Aorta (tissue), 5 donors: ENCODE measurements at places on chromosomes 5 and 9. TPM values are rescaled to one million over a fixed set of nuclear protein-coding genes. Genes with fewer than 3 reads are reported as not detected.

GRCh38 chr9:94156348-94157049 is 72.2 kb downstream of the PTPDC1 start:
- peak overlapping the region; percentile 34 for H3K27ac ChIP-seq
- H3K4me3 ChIP-seq = no peak overlapping the region
- no peak for DNase-seq
- H3K27me3 ChIP-seq = no peaks in the 10 kb centered on the region

GRCh38 chr9:92522983-92523970 is 12.5 kb downstream of the ECM2 start:
- no peak overlapping the region for H3K4me3 ChIP-seq
- no peak overlapping the region for H3K27ac ChIP-seq
- H3K27me3 ChIP-seq = no peaks in the 10 kb centered on the region
- peaks cover 3% of the 10 kb centered on the region for H3K36me3 ChIP-seq
- H3K4me1 ChIP-seq = peaks cover 2% of the 10 kb centered on the region

DNA sequence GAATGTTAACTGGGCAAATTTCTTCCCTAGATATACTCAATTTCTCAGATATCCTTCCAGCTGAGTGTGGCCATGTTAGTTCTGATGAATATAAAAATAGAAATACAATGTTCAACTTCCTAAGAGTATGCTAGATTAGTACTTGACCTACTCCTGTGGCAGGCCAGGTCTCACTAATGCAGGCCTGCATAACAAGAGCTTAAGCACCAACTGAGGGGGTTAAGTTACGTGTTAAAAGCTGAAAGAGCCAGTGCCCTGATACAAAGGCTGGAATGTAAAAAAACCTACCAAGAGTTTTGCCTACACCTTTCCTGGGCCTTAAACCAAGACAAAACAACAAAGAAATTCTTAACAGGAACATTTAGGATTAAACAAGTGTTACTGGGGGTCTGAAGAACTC is 102.8 kb downstream of the MRPS30 start:
- H3K4me1 ChIP-seq = no peaks in the 10 kb centered on the region
- H3K27ac ChIP-seq = no peak overlapping the region
- no peak for DNase-seq
- H3K27me3 ChIP-seq = no peaks in the 10 kb centered on the region
- no peaks in the 10 kb centered on the region for H3K36me3 ChIP-seq
- no peak overlapping the region for H3K4me3 ChIP-seq

GRCh38 chr9:124855944-124856765 is 2.9 kb downstream of the WDR38 start:
- H3K4me3 ChIP-seq = no peak overlapping the region
- H3K27me3 ChIP-seq = no peaks in the 10 kb centered on the region
- H3K4me1 ChIP-seq = no peaks in the 10 kb centered on the region
- DNase-seq = no peak

- H3K4me1 ChIP-seq = no peaks in the 10 kb centered on the region
- H3K27ac ChIP-seq = no peak overlapping the region
- DNase-seq = no peak
Observed at GRCh38 chr5:118902656-118903438, 85.5 kb downstream of the DTWD2 start.

- no peaks in the 10 kb centered on the region for H3K27me3 ChIP-seq
- H3K4me3 ChIP-seq = no peak overlapping the region
- no peak overlapping the region for H3K27ac ChIP-seq
- H3K36me3 ChIP-seq = no peaks in the 10 kb centered on the region
- H3K4me1 ChIP-seq = peaks cover 7% of the 10 kb centered on the region
- no peak for DNase-seq
Observed at GRCh38 chr5:148687427-148687826, 33.1 kb upstream of the HTR4 start.

DNA sequence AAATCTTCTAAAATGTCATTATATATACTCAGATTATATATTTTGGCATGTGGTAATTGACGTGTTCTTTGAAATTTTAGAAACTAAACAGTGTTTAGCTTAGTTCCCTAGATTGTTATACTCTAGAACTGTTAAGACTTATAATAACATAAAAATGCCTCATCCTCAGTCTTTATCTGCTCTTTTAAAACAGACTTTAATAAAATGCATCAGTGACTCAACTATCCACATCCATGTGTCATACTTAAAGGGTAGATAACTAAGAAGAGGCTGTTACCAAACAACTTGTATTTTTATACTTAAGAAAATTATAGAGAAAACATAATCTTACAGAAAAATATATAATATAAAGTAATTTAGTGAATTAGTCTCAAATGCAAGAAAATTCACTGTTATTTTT is 15.2 kb downstream of the NFIL3 start:
- H3K27me3 ChIP-seq = no peaks in the 10 kb centered on the region
- DNase-seq = no peak
- H3K4me1 ChIP-seq = no peaks in the 10 kb centered on the region
- H3K4me3 ChIP-seq = no peak overlapping the region
- no peak overlapping the region for H3K27ac ChIP-seq

DNA sequence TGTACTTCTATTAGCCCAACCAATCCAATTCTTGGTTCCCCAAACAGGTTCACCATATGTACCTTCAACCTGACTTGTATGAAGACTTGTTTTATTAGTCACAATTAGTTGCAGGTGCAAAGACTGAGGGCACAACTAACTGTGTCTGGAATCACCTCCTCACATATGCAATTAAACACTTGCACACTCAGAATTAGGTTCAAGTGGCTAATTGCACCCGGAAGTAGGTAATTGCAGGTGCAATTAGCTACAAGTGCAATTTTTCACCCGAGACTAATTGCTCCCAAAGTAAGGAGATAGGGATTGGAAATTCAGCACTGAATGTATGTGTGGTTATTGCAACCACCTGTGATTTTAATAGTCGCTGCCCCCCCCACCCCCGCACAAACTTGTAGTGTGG is 338.9 kb downstream of the ZSWIM6 start:
- no peak overlapping the region for H3K27ac ChIP-seq
- DNase-seq = no peak
- H3K27me3 ChIP-seq = no peaks in the 10 kb centered on the region
- H3K4me1 ChIP-seq = no peaks in the 10 kb centered on the region
- no peaks in the 10 kb centered on the region for H3K36me3 ChIP-seq
- no peak overlapping the region for H3K4me3 ChIP-seq

GRCh38 chr9:17810728-17811571 is 232.1 kb downstream of the SH3GL2 start:
- H3K4me3 ChIP-seq = no peak overlapping the region
- no peak for DNase-seq
- no peaks in the 10 kb centered on the region for H3K4me1 ChIP-seq
- no peaks in the 10 kb centered on the region for H3K36me3 ChIP-seq
- H3K27ac ChIP-seq = no peak overlapping the region

GRCh38 chr9:97425336-97425972 is 13.6 kb downstream of the TDRD7 start:
- no peak overlapping the region for H3K4me3 ChIP-seq
- peaks cover 3% of the 10 kb centered on the region for H3K36me3 ChIP-seq
- no peaks in the 10 kb centered on the region for H3K27me3 ChIP-seq
- H3K27ac ChIP-seq = no peak overlapping the region

DNA sequence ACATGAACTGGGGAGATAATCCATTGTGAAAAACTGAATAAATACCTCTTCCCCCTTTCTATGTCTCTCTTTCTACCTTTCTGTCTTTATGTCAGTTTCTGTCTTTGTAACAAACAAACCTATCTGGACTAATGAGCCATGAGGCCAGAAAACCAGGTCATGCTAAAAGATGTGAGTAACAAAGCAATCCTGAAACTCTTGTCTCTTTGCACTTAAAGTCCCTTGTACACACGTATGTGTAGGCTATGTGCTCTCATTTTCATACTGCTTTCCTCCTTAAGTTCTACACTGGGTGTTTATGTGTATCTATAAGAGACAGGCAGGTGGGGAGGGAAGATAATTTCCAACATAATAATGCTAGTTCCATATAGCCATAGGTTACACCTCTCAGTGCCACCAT is 123.8 kb upstream of the PTGER4 start:
- H3K36me3 ChIP-seq = no peaks in the 10 kb centered on the region
- DNase-seq = no peak
- H3K4me1 ChIP-seq = no peaks in the 10 kb centered on the region
- no peak overlapping the region for H3K27ac ChIP-seq
- H3K4me3 ChIP-seq = no peak overlapping the region

- no peak for DNase-seq
- H3K4me3 ChIP-seq = no peak overlapping the region
- no peaks in the 10 kb centered on the region for H3K4me1 ChIP-seq
- peaks cover 6% of the 10 kb centered on the region for H3K36me3 ChIP-seq
- peak overlapping the region; percentile 32 for H3K27ac ChIP-seq
- no peaks in the 10 kb centered on the region for H3K27me3 ChIP-seq
Observed at GRCh38 chr9:129853614-129854013, 18.4 kb downstream of the USP20 start.

GRCh38 chr5:93572101-93572607 is 8.9 kb downstream of the NR2F1-AS1 start:
- H3K27me3 ChIP-seq = no peaks in the 10 kb centered on the region
- no peaks in the 10 kb centered on the region for H3K36me3 ChIP-seq
- DNase-seq = no peak
- H3K27ac ChIP-seq = no peak overlapping the region
- H3K4me1 ChIP-seq = no peaks in the 10 kb centered on the region

- no peak overlapping the region for H3K4me3 ChIP-seq
- no peak overlapping the region for H3K27ac ChIP-seq
- no peaks in the 10 kb centered on the region for H3K4me1 ChIP-seq
Observed at GRCh38 chr9:92432972-92433548, 8.8 kb upstream of the OMD start.

- no peak for DNase-seq
- H3K27me3 ChIP-seq = no peaks in the 10 kb centered on the region
- H3K4me1 ChIP-seq = peaks cover 11% of the 10 kb centered on the region
- H3K27ac ChIP-seq = peak overlapping the region; percentile 76
Observed at GRCh38 chr5:10329820-10330481, 22.2 kb upstream of the CMBL start.

GRCh38 chr5:153659039-153659736 is 168.7 kb downstream of the GRIA1 start:
- no peaks in the 10 kb centered on the region for H3K4me1 ChIP-seq
- H3K27me3 ChIP-seq = no peaks in the 10 kb centered on the region
- H3K36me3 ChIP-seq = no peaks in the 10 kb centered on the region
- no peak overlapping the region for H3K4me3 ChIP-seq
- no peak for DNase-seq
- H3K27ac ChIP-seq = no peak overlapping the region

DNA sequence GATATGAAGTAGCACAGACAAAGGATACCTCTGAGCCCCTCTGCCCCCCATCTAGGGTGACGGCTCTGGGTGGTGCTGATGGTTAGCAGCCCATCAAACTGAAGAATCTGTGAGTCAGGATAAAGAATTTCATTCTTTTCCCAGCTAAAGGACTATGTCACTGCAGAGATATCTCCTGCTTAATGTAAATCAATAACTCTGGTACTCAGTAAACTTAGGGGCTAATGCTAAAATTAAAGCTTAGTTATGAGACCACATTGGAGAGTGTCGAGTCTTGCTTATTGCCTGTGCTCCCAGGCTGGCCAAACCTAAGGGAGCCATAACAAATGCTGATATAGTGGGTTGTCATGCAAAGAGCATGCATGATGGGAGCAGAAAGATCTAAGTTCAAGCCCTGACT is 25.6 kb upstream of the ACTBL2 start:
- H3K4me1 ChIP-seq = peaks cover 3% of the 10 kb centered on the region
- no peak for DNase-seq
- no peaks in the 10 kb centered on the region for H3K27me3 ChIP-seq
- H3K27ac ChIP-seq = no peak overlapping the region
- no peaks in the 10 kb centered on the region for H3K36me3 ChIP-seq

- no peak for DNase-seq
- H3K27ac ChIP-seq = no peak overlapping the region
- no peak overlapping the region for H3K4me3 ChIP-seq
Observed at GRCh38 chr9:126611193-126611591, 2.5 kb upstream of the LMX1B start.

The DCAF10 gene
- total RNA-seq = 29.5 TPM

The PHYHD1 gene
- total RNA-seq = 33.0 TPM
